ENCODE measurements at places on chromosomes 2 and 18.

DNA sequence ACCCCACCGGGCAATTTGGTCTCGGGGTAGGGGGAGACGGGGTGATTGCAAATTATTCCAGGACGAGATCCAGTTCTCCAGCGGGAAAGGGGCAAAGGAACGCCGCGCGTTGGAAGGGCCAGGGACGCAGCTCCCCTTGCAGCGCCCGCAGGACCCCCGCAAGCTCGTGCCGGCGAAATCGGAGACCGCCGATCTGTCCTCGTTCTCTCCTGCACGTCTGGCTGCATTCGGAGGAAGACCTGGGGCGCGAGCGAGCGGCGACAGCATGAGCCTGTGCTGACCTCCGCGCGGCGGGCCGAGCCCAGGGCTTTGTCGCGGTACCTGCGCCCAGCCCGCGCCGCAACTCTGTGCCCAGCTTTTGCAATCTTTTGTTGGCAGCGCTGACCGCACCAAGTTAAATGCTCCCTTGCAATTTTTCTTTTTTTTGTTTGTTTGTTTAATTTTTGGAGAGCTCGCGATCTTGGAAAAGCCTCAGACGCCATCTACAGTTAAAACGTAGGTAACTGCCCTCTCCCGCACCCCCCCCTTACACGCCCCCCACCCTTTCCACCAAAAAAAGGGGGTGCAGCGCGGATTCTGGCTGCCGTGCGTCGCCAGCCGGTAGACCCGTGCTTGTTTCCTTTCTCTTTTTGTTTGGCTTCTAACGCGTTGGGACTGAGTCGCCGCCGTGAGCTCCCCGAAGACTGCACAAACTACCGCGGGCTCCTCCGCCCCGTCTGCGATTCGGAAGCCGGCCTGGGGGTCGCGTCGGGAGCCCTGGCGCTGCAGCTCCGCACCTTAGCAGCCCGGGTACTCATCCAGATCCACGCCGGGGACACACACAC is 667 bp downstream of the TRIB2 start:
- DNase-seq, result peak; percentile 66

DNA sequence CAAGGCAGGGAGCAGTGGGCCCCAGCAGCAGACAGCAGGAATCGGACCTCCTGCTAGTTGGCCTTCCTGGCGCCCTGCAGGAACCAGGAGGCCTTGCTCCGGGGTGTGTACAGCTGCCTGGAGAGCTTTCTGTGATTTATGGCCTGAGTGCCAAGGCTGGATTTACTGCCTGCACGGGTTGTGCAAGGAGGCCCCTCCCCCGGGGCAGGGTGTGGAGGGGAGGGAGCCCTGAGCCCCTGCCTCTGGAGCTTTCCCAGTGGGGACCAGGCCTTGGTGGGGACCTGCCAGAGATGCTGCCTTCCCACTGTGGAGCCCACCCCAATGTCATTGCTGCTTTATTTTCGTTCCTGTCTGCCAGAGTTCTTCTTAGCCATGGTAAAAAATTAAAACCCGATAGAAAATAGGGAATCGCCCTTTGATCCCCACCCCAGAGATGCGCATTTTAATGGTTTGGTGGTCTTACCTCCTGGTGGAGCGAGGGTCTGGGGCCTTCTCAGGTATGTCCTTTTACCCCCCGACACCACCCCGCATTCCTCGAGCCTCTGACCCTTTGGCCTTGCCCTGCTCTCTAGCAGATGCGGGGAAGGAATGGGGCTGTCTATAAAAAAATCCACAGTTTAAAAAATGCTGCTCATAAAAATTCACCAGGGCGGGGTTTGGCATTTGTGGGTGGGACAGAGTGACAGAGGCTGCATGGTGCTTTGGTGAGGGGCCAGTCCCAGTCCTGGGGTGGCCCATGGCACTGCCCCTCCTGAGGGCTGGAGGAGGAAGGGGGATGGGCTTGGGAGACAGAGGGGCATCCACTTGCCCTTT is 6.9 kb upstream of the RALB start:
- DNase-seq, result no peak

DNA sequence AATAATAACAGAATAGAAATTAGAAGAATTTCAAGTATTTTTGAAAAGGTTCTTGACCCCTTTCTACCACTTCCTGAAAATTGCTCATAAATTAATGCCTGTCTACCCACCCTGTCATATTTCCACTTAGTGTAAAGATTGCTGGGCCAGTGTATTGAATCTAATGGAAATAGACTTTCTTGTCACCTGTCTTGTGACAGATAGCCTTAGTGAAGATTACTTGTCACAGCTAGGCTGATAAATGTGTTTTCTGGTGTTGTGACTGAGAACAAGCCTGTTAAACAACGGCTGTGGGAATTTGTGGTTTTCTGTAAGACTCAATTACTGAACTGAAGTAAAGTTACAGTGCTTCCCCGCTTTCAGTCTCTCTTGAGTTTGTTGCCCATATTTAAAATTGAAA is 37.0 kb downstream of the PIK3C3 start:
- no peak for DNase-seq

GRCh38 chr2:219998107-219998506 is 370.7 kb downstream of the SLC4A3 start:
- no peak for DNase-seq

GRCh38 chr2:105237045-105237765 is 4.3 kb upstream of the GPR45 start:
- no peak for DNase-seq

DNA sequence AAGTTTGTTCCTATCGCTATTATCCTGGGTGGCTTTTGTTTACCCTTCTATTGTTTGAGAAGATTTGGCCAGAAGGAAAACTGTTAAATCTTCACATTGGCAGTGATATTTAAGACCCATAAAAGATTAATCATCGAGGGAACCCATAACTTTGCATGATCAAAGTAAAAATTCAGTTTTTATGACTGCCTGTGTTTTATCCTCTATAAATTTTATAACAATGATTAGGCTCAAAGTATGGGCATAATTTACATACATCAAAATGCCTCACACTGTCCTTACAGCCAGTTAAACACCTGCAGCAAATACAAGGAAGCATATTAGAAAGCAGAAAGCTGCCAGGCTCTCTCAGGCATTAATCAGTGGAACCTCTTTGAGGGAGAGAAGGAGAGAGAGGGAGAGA is 289.1 kb downstream of the ICOS start:
- no peak for DNase-seq

DNA sequence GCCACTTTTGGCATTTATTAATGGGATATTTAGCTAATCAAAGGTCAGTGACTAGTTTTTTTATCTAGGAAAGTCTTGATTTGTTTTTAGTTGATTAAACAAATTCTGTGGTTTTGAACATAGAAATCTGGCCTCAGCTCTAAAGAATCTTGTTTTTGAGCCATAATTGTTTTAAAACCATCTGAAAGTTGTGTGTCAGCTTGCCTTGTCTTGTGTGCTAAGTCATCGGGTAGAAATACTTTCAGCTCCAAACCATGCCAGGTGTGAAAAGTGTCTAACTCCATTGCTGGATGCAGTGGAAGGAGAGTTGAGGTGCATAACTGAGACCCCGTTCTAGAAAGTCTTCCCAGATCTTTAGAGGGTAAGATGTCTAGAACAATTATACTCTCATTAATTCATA is 22.7 kb downstream of the FARP2 start:
- DNase-seq, result no peak

GRCh38 chr2:96486696-96487095 is 18.5 kb downstream of the NEURL3 start:
- no peak for DNase-seq

- DNase-seq, result no peak
Observed at GRCh38 chr2:129117434-129117833, 798.8 kb upstream of the HS6ST1 start.

DNA sequence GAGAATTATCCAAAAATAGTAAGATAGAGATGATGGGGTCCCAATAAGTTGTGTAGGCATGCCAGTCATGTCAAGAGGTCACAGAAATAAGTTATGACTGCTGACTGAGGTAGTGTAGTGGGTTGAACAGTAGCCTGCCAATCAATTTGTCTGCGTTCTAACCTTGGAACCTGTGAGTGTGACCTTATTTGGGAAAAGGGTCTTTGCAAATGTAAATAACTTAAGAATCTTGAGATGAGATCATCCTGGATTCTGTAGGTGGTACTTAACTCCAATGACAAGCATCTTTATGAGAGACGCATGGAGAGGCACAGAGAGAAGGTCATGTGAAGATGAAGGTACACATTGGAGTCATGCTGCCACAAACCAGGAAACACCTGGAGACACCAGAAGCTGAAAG is 31.0 kb downstream of the ACVR1 start:
- DNase-seq, result no peak

DNA sequence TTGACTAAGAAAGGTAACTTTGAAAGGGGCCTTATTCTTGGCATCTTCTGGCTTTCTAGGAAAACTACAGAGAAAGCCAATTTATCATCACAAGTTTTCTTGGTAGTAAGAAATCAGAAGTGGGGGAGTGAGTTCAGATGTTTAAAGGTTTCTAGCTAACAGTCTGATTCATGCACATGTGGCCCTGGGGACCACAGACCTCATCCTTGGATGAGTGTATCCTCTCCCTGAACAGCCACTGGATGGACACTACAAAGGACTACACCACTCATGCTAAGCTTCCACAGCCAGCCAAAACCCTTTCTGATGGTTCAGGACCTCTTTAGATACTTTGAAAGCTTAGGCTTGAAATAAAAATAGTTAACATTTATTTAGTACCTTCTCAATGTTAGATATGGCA is 218.3 kb upstream of the STK17B start:
- DNase-seq, result no peak

DNA sequence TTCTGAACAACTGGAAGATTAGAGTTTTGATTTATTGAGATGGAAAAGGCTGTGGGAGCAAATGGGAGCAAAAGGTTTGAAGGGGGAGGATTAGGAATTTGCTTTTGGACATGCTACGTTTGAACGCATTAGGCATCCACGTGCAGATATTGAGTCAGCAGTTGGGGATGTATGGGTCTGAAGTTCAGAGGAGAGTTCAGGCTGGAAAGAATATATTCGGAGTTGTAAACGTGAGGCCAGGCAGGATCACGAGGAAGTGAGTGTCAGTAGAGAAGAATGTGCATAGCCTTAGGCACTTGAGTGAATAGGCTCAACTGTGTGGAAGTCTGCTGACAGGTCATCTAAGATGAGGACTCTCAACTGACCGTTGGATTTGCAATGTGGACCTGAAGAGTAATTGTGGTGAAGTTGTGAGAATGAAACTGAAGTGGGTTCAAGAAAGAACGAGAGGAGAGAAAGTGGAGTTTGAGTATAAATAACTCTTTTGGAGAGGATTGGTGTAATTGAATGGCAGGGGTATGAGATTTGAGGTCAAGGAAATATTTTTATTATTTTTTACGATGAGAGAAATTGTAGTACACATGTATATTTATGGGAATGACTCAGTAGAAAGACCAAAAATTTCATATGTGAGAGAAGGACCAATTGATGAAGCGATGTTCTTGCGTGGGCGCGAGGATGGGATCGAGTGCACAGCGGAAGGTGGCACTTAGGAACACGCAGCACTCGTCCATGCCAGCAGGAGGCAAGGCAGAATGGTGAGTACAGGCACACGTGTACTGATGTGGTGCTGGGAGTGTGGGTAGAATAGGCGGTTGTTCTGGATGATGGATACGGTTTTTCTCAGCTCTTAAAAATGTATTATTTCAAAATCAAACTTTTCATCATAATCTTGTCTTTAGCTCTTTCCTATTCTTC is 40.5 kb upstream of the POLE4 start:
- peak; percentile 45 for DNase-seq

- DNase-seq, result no peak
Observed at GRCh38 chr18:57095884-57096283, 51.0 kb upstream of the BOD1L2 start.

DNA sequence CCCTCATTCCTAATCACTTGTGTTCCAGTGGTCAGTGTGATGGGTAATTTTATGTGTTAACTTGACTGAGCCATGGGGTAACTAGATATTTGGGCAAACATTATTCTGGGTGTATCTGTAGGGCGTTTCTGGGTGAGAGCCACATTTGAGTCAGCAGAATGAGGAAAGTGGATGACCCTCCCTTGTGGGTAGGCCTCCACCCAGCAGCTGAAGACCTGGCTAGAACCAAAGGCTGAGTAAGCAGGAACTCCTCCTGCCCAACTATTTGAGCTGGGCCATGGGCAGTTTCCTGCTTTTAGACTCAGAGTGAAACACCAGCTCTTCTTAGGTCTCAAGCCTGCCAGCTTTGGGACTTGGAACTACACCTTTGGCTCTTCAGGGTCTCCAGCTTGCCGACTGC is 141.8 kb downstream of the ACKR3 start:
- no peak for DNase-seq

DNA sequence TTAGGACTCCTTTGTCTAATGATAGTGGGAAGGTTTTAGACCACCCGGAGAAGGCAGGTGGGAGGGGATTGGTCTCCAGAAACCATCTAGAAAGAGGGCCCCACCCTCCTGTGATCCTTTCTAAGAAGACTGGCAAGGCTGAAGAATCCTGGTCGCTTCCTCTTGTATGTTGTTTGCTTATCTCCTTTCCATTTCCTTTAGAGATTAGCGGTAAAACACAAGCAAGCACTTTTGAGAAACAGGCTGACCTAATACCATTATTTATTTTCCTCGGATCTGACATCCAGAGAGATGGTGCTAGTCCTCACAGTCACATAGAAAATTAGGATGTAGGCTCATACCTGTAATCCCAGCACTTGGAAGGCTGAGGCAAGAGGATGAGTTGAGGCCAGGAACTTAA is 45.2 kb upstream of the SPRED2 start:
- no peak for DNase-seq

DNA sequence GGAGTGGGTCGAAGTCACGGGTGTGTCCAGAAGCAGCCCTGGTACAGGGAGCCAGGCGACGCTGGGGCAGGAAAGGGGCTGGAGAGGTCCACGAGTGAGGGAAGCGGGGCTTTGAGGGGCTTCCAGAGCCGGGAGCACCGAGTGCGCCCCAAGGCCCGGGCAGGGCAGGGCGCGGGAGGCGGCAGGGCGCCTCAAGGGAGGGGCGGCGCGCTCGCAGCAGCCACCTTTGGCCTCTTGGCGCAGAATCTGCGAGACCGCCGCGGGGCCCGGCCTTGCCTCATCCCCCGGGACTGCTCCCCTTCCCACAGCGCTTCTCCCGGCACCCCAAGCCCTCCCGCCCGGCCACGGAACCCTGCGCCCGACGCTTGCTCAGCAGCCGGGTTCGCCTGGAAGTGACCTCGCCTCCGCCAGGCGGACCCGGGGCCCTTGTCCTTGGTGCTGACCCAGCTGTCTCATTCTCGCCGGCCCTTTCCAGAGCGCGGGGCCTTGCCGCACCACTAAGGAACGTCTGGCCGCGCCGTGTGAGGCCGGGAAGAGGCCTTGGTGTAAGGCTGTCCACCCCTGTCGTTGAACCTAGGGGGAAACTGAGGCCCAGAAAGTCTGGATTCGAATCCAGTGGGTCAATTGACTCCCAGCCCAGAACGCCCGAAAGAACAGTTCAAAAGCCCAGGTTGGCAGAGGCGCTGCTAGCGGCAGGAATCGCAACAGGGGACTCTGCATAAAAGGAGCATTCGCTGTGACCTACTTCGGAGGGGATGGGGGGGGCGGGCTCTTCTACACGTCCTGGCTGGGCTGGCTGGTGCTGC is 584 bp upstream of the DNER start:
- DNase-seq, result peak; percentile 45

Measured in D341Med (cell line).